BE2C (cell line): ENCODE measurements at places on chromosomes 3 and 15.

GRCh38 chr3:30059240-30059639, 547.2 kb upstream of the TGFBR2 start:
- DNase-seq: no peak

DNA sequence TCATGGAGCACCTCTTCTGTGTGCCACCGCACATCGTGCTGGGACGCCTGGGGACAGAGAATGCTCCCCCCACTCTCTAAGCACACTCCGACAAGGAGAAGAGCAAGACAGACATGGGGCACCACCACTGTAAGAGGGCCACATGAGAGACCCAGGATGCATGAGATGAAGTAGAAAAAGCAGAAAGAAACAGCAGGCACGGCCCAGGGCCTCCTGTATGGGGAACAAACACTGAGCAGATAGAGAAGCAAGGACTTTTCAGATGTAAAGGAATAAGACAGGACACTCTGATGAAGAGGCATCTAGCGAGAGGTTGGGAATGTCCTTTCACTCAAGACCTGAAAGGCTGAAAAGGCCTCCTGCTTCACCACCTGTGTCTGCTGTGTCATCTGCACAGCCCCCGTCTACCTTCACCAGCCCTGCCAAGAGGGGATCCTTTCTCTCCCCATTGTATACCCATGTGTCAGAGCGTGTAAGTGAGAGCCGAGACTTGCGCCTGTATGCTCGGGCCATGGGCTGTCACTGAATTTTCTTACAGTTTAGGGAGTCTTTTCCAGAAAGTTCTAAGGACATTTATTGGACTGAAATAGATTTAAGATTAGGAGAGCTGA, 125.6 kb downstream of the LRRK1 start:
- peak; percentile 1 for DNase-seq

- DNase-seq: no peak
Observed at GRCh38 chr3:52779011-52779836, 1.8 kb downstream of the ITIH1 start.

- DNase-seq: no peak
Observed at GRCh38 chr3:60384341-60384740, 866.9 kb downstream of the FHIT start.

DNA sequence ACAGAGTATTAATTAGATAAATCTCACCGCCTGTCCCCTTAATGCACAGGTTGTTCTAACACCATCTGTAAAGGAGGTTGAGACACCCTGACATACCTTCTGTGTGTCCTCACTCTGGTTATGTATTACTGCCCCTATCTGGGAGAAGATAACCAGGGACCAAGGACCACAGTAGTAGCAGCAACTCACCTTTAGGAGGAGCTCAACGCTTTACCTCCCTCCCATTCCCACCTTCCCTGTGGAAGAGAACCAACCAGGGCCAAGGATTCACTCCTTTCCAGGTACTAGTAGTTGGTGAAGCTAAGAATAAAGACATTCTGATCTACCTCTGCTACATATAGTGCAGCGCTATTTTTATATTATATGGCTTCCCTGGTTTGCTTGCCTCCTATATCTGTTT, 232.6 kb downstream of the MEX3B start:
- DNase-seq: no peak

- peak; percentile 1 for DNase-seq
Observed at GRCh38 chr3:195086341-195086740, 184.6 kb downstream of the XXYLT1 start.

GRCh38 chr15:78004222-78004727, 73.2 kb downstream of the TBC1D2B start:
- no peak for DNase-seq

- no peak for DNase-seq
Observed at GRCh38 chr15:52661909-52662308, 17.3 kb downstream of the ATOSA start.

GRCh38 chr3:35908366-35909232, 269.3 kb downstream of the ARPP21 start:
- peak; percentile 68 for DNase-seq

DNA sequence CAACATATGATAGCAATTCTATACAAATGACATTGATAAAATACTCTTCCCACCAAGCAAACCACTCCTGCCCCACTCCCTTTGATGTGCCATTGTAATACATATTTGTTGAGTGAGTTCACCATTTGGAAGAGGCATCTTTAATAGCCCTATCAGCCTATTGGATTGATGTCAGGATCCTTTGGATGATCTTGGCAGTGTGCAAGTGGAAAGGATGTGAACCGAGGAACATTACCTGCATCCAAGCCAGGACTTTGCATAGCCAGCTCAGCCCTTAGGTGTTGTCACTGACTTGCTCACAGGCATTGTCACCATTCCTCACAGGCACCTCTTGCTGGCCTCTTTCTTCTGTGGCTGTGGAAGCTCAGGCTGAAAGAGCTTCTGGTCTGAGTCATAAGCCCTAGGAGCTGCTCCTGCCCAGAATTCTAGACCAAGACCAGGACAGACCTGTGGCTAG, 16.5 kb upstream of the TIMP4 start:
- DNase-seq: no peak

- DNase-seq: no peak
Observed at GRCh38 chr3:171878461-171879225, 35.5 kb downstream of the TMEM212 start.

DNA sequence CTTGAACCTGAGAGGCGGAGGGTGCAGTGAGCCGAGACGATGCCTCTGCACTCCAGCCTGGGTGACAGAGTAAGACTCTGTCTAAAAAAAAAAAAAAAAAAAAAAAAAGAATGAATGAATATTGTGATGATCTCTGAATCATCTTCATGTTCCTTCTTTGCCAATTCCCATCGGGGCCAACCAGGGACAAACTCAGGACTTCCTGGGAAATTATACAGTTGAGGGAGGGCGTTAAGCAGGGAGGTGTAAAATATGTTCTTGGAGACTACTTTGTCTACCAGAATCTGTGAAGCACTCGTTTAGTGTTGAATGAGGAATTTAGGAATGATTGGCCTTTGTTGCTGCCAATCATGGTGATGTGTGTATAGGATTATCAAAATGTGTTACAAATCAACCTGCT, 210.6 kb downstream of the PTPRG start:
- no peak for DNase-seq

DNA sequence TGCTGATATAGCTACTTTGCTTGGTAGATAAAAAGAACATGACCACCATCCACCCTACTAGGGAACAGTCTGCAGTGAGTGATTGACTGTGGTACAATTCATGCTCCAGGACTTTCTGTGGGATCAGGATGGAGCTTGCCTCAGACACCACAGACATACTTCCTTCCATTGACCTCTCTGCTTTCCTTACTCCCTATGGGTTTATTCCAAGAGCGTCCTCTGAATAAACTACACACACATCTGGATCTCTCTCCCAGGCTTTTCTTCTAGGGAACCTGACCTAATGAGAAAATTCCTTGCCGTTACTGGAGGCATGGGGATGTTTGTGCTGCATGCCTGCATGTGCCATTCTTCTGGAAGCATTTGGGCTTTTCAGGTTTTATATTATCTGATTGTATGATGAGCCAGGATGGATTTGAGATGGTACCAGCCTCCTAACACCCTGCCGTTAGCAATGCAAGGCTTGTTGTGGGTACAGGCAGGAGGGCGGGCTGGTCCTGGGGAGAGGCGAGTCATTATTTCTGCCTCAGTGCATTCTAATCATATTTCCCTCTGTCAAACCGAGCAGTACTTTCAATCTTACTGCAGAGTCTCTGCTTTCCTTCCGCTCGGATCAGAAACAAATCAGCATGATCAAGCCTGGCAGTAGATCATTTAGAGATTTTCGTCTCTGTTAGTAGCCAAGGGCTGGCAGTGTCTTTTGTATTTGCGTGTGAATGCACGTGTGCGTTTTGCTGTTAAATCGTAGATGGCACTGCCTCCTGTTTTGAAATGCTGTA, 279.2 kb downstream of the PDCD6IP start:
- DNase-seq: no peak

DNA sequence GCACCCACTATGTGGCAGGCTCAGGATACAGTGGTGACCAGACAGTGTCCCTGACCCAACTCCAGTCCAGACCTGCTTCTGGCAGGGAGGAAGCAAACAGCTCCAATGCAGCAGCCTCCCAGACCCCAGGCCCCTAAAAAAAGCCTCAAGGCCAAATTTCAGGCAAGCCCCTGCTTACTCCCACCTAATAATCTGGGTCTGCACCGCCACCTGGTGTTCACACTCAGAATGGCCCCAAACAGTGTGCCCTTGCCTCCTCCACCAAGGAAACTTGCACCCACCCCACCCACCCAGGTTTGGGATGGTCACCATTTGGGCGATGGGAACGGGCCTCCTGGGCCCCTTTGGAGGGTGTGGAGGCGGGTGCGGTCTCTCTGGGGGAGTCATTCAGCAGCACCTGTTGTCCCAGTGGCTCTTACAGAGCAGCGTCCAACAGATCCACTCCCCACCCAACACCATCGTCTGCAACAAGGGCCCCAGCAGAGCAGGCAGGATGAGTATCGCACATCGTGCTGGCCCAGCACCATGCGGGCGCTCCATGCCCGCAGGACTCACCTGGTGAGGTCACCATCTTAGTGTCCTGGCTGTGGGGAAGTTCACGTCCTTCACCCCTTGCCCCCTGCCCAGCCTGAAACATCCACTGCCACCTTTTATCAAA, 17.3 kb downstream of the C3orf18 start:
- DNase-seq: peak; percentile 71

DNA sequence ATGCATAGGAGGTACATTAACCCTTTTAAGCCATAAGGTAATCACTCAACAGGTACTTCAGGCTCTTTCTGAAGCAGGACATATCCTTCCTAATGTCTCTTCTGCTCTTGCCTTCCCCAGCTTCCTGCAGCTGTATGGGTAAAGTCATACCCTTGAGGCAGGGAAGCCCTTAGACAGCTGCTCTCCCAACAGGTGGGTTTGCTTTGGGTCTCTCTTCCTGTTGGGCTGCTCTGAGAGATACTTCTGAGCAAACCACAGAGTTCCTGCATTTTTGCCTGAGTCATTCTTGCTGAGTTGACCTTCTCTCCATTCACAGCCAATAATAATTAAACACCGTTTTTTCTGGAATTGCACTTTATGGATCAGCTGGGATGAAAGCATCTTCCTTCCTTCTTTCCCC, 2.0 kb upstream of the TRAT1 start:
- no peak for DNase-seq

DNA sequence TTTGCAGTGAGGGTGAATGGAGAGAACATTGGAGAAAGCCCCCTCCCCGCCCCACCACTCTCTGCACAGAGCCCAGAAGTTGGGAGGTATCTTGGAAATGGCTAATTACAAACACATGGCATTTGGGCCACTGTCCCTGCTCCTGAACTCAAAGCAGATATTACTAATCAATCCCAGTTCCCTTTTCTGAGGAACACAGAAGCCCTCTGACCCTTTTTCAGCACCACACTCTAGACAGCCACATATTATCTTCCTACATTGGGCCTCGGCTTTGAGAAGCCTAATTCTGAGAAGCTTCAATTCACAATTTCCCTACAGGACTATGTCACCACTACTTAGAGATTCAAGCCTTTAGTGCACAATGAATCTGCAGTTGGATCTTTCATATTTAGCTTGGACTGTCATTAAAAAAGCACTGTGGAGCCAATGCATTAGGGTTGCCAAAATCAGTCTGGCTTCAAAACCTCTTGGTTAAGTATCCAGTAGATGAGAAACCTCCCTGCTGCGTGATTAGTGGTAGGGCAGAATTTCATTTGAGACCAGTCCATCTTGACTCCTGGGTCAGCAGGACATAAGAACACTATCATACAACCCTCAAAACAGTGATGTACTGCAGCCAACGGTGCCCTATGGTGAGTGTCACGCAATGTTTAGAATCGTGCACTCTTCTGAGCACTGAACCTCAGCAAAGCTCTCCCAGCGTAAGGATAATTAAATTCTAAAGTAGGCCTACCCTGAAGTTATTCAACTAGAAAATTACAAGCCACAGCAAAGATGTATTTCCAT, 26.1 kb downstream of the MGLL start:
- no peak for DNase-seq

GRCh38 chr15:31376511-31376910, 49.9 kb downstream of the KLF13 start:
- no peak for DNase-seq

GRCh38 chr3:50221411-50222168, 14.4 kb upstream of the GNAI2 start:
- DNase-seq: no peak

DNA sequence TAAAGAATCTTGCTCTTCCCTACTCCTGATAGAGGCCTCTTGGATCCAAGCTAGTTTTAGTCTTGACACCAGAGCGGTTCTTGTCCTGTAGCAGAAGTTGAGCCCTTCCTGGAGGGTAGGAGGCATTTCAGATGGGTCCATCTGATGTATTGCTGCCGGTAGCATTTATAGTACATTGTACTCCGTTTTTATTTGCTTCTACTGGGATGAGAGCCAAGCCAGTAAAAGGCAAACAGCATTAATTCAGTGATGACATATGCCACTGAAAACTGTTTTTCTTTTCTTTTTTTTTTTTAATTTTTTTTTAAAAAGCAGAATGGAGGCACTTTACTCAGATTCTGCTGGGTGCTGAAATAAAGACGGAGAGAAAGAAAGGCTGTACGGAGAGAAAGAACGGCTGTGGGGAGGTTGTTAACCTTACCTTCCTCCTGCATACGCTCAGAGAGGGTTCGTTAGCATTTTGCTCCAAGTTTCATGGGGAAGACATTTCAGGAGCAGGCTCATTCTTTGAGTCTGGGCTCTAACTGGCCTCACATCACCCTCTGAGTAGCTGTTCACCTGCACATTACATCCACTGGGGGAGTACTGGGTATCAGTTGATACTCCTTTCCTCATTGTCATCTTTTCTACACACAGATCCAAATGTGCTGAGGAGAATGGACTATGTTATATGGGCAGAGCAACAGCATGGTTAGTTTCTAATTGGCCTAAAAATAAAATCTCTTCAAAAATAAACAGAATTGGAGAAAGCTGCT, 161.5 kb downstream of the FEZF2 start:
- no peak for DNase-seq

GRCh38 chr3:170809975-170810357, 60.0 kb downstream of the RPL22L1 start:
- DNase-seq: no peak

DNA sequence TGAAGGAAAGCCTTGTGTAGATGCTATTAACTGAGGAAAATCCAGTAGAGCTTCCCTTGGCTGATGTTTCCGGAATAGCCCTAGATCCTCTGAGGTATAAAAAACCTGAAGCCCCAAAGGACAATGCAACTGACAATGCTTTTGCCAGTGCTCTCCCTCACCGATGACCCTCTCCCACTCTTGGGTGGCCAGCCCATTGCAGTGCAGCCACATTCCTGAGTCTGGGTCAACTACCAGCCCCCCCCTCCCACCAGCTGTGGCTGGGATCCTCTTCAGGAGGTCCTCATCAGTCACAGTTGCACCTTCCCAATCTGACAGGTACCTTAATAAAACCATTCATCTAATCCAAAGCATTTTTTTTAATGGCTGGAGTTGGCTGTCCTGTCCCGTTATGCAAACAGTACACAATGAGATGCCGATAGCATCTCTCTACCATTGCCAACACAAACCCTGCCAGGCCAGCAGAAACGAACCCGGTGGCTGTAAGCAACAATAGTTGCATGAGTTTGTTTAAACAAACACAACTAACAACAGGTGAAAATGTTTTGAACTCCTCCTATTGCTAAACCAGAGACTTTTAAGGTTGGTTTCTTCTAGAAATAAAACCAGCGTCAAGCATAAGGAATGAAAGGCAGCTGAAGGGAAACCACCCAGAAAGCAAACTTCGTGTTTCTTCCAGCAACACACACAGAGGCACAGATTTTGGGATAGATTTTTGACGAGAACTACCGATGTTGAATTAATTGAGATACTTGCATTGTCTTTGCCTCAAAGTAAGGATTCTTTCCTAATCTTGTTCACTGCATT, 128.3 kb upstream of the ARHGEF3 start:
- DNase-seq: no peak
